NCI-H2107 (cell line): ENCODE measurements at places on chromosomes 5 and 9.

DNA sequence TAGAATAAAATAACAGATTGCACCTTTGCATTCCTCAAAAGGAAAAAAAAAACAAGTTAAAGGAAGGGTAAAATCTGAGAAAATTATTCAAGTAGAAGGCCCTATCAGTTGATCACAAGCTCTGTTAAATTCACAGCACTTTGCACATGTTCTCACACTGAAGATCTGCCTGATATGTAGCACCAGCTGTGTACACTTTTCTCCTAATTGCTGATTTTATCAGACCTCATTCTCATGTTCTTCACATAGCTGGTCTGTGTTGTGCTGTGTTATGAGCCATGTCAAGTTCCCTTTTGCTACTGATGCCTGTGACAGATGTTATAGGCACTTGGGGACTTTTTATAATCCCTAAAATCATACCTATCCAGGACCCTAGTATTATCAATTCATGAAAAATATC lies 390.4 kb upstream of the PRR16 start:
- no peak for DNase-seq

DNA sequence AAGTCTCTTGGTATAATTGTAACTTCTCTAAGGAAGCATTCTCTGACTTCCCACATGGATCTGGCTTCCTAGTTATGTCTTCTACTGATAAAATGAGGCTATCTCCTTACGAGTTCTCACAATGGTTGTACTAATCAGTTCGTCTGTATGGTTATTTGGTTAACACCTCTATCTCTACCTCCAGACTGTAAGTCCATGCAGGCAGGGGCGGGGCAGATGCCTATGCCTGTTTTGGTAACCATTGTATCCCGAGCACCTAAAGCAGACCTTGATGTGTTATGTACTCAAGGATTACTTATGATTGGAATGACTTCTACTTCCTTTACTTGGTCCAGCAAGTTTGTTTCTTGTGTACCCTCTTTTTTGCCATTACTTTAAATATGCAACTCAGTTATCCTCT lies 125.0 kb upstream of the PITX1 start:
- DNase-seq = no peak

GRCh38 chr5:160271396-160271795 lies 41.0 kb downstream of the CCNJL start:
- DNase-seq = no peak

DNA sequence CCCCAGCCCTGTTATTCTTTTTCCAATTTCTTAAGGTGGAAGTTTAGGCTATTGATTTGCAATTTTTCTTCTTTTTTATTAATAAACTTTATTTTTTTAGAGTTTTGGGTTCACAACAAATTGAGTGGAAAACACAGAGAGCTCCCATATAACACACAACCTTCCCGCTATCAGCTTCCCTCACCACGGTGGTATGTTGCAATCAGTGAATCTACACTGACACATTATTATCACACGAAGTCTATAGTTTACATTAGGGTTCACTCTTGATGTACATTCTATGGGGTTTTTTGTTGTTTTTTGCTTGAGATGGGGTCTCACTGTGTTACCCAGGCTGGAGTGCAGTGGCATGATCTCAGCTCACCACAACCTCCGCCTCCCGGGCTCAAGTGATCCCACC lies 4.8 kb upstream of the NFX1 start:
- no peak for DNase-seq

DNA sequence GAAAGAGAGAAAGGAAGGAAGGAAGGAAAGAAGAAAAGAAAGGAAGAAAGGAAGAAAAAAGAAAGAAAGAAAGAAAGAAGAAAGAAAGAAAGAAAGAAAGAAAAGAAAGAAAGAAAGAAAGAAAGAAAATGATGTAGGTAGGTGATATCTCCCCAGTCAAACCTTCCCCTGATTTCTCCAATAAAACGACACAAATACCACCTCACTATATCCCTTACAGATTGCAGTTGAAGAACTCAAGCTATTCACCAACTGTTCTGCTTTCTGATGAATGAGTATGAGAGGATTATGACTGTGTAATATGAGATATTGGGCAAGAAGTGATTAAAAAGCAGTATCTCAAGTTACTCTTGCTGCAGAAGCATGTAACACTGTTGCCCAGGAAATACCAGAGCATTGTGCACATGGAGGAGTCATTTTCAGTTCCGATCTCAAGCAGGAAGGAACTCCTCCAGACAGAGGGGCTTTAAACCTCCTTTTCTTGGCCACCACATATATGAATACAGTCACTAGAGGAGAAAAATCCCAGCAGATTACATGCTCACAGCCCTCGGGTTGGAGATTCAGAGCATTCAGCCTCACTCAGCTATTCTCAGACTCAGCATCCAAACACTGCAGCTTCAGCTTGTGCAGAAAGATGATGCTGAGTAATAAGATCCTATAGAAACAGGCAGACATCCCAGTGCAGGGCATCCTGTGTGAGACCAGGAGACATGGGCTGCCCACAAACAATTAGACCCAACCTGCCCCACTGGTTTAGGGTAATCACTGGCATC lies 61.4 kb downstream of the UGCG start:
- peak; percentile 19 for DNase-seq

GRCh38 chr9:86672301-86672700 lies 275.0 kb downstream of the GAS1 start:
- no peak for DNase-seq

DNA sequence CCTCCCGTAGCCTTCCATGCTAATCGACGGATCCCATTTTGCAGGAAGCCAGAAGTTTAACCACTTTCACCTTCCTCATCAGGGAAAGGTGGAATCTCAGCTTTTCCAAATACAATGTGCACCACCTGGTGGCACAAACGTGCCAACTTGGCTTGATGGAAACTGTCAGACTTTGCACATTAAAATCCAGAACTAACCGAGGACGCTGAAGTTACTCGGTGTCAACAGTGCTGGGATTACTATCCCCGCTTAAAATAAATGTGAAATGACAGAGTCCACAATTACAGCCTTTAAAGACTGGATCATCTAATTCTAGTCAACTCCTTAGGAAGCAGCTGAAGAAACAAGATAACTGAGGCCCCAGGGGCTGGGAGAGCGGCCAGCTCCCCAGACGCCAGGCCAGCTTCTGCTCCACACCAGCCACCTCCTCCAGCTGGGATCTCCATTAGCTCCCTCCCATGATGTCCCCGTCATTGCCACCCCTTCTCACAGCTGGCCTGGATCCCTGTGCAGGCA lies 50.1 kb upstream of the RETREG1 start:
- peak; percentile 35 for DNase-seq

GRCh38 chr5:135719428-135720063 lies 114.9 kb upstream of the SLC25A48 start:
- no peak for DNase-seq

- DNase-seq = no peak
Measured at GRCh38 chr9:138103849-138104206, 226.2 kb downstream of the CACNA1B start.

DNA sequence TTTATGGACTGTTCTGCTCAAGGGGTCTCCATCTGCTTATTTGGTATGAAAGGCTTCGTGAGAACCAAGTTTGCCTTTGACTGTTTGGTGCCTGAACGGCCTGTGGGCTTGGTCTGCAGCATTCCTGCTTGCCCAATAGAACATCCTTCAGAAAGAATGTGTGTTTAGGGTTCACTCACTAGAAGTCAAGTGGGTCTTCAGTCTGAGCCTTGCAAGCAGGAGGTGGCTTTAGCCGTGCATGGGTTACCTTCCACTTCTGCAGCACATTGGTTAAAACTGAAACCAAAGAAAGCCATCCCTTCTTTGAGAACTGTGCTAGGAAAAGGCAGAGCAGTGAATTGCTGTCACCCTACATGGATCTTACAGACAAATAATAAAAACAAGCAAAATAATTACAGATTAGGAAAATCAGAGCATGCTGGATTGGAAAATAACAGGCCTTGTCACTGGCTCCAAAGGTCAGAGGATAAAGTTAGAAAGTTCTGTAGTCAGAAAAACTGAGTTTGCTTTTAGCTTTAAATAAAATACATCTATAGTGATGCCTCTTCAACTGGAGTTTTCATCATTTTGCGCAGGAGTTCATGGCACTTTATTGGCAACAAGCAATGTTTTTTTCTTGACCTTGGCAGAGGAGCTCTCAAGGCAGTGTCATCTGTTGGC lies 16.6 kb downstream of the WWC1 start:
- no peak for DNase-seq

- DNase-seq = no peak
Measured at GRCh38 chr5:50476549-50476948, 35.5 kb upstream of the EMB start.

GRCh38 chr5:54524704-54525103 lies 7.1 kb downstream of the SNX18 start:
- no peak for DNase-seq

DNA sequence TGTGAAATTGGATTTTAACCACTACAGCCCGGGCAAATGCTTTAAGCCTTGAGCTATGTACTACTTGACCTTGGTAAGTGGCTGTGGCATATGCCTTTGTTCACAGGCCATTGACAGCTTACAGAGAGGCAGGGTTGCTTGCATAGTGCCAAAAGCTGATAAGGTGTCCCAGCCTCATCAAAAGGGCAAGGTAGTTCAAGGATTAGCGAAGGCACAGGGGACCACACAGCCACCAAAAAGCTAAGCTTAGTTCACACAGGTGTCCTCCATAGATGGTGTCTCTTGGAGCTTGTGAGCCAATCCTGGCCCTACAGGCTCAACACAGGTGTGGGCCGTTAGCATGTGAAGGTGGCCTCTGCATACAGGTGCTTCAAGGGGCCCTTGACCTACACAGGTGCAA lies 86.8 kb downstream of the ZNF622 start:
- DNase-seq = no peak

GRCh38 chr9:33446240-33446945 lies 1.0 kb downstream of the AQP3 start:
- no peak for DNase-seq

- no peak for DNase-seq
Measured at GRCh38 chr9:135082536-135082935, 4.9 kb upstream of the OLFM1 start.
